ENCODE measurements at places on chromosomes 3 and 15. TPM values are rescaled to one million over a fixed set of nuclear protein-coding genes. Genes with fewer than 3 reads are reported as not detected.

Gene EPHB3
- total RNA-seq = 9.4 TPM

Gene CD200
- 24.0 TPM for total RNA-seq

Gene ZBBX
- total RNA-seq = not detected

Gene TGM5
- not detected for total RNA-seq

Gene CIDEC
- not detected for total RNA-seq

Gene CHRNA7
- total RNA-seq = 0.23 TPM

Gene IQCF5
- not detected for total RNA-seq

Gene CSTA
- 5.1 TPM for total RNA-seq

Gene SLC28A2
- not detected for total RNA-seq

Gene CHST2
- 8.2 TPM for total RNA-seq

Measured in smooth muscle cell of the coronary artery (primary cell).